Esophagus muscularis mucosa (tissue), 4 donors: ENCODE measurements at places on chromosomes 13 and 19. TPM values are rescaled to one million over a fixed set of nuclear protein-coding genes. Genes with fewer than 3 reads are reported as not detected.

The ZNF528 gene
- total RNA-seq, result 12.8 TPM

The SAFB2 gene
- total RNA-seq, result 31.1 TPM

The PIBF1 gene
- 18.9 TPM for total RNA-seq

The RASGRP4 gene
- total RNA-seq, result 7.8 TPM

The SERPINE3 gene
- not detected for total RNA-seq

The ZNF540 gene
- 3.2 TPM for total RNA-seq

The ZNF154 gene
- 7.0 TPM for total RNA-seq

The COL5A3 gene
- total RNA-seq, result 12.9 TPM

The USPL1 gene
- total RNA-seq, result 19.4 TPM

The ISYNA1 gene
- total RNA-seq, result 16.4 TPM

The CEACAM16 gene
- total RNA-seq, result not detected

The FGF22 gene
- 2.1 TPM for total RNA-seq

The CEACAM20 gene
- total RNA-seq, result not detected

The FAM83E gene
- 0.32 TPM for total RNA-seq

The CTXN1 gene
- total RNA-seq, result 28.7 TPM

The CACNG8 gene
- not detected for total RNA-seq

The CACTIN gene
- total RNA-seq, result 31.8 TPM

The SIGLEC7 gene
- total RNA-seq, result 0.19 TPM

The NCR1 gene
- 0.33 TPM for total RNA-seq

The ZNF208 gene
- 17.4 TPM for total RNA-seq

The ADGRE3 gene
- total RNA-seq, result not detected

The CPAMD8 gene
- total RNA-seq, result 21.0 TPM

The GJB6 gene
- total RNA-seq, result not detected

The PRTN3 gene
- total RNA-seq, result not detected
